ENCODE measurements at places on chromosomes 5 and 9. TPM values are rescaled to one million over a fixed set of nuclear protein-coding genes. Genes with fewer than 3 reads are reported as not detected.

DNA sequence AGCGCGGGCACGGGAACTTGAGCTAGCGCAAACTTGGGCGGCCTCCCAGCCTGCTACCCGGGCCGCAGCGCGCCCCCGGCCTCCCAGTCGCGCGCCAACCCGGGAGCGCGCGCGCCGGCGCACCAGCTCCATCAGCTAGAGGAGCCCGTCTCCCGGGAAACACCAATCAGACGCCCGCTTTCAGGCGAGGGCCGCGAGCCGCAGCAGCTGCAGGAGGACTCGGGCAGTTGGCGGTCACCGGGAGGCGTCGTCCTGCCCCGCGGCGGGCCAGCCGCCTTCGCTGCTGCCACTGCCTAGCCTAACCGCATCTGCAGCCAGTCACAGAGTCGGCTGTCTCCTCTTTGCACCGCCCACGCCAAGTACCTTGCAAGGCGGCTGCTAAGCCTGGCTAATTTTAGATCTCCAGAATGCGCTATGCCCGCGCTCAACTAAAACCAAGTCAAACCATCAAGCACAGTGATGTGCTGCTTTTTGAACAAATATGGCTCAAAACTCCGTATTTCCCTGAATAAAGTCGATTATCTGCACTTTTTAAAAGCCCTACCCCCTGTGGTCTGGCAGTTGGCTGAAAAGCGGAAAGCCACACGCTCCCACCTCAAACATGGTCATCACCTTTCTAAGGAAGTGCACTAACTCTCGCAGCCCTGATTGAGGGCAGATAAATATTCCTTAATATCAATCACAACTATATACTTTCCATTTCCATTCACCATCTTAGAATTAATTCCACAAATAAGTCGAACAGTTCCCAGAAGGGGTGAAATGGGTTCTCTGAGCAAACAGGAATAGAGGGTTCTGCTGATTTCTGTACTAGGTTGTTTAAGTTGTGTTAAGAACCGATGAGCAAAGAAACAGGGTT lies 221.8 kb downstream of the MEF2C start:
- DNase-seq: peak; percentile 77

- no peak for DNase-seq
These were observed 52.1 kb downstream of the C9orf50 start for GRCh38 chr9:129568560-129569501.

DNA sequence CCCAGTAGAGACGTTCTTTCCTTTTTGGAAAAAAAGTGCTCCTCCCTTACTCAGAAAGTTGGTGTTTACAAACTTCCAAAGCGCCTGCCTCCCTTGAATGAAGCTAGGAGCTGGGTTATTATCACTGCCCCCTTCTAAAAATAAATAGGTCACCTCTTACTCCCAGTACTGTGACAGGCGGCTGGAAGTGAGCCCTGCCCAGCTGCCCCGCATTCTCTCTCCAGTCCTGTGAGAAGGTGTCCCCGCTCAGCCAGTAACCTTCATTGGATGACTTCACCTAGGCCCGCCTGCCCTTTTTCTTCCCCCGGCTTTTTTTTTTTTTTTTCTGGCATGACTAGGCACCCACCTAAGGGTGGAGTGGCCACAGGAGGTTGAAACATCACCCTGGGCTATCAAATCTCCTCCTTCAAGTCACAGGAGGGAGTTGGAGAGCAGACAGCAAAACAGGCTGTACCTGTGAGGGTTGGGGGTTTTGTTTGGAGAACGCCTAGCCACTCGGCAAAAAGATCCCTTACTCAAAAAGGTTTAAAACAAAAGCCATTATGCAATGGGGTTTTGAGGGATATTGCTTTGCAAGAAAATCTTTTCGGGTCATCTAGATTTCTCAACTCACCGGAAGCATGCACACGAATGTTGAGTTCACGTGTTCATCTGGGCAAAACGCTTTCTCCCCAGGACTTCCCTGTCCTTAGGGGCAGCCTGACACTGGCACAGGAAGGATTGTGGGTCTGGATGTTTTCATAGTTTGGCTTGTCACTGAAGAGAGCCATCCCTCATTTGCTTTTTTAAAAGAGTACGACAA lies 43.3 kb upstream of the ZNF622 start:
- no peak for DNase-seq

The SLC28A3 gene
- total RNA-seq: 1.9 TPM

Data from IMR-90 (cell line).